ENCODE measurements at places on chromosomes 11 and 22.

DNA sequence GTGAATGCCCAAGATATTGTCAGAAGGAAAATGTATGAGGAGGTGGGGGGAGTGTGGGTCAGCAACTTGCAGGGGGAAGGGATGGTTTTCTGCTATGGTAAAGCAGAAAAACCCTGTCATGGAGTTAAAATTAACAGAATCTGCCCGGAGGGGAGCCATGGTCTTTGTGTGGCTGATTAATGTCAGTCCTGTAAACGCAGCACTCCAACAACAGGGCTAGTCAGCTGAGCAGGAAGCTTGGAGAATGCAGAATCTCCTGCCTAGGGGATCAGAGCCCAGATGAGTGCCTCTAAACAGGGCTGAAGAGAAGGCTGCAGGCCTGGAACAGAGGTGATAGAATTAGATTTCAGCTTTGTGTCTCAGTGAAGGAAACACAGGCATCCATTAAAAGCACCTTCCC, 140.9 kb upstream of the MTNR1B start:
- DNase-seq = no peak

DNA sequence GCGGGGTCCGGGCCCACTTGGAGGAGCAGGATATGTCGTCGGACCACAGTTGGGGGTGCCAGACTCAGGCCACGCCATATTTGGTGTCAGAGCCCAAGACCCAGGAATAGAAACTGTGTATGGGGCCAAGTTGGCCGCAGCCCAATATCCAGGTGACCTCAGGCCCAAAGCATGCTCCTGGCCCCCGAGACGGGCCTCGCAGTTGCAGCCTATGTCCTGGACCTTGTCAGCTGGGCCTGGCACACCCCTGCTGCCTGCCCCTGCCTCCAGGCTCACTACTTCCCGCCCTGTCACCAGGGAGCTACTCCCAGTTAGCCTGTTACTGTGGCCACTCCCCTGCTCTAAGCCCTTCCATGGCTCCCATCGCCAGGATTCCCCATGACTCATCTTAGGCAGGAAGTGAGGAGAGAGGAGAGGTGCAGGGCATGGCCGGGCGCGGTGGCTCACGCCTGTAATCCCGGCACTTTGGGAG, 23.1 kb downstream of the A4GALT start:
- DNase-seq = no peak

GRCh38 chr22:23158516-23159290, 13.4 kb downstream of the RAB36 start:
- DNase-seq = no peak

DNA sequence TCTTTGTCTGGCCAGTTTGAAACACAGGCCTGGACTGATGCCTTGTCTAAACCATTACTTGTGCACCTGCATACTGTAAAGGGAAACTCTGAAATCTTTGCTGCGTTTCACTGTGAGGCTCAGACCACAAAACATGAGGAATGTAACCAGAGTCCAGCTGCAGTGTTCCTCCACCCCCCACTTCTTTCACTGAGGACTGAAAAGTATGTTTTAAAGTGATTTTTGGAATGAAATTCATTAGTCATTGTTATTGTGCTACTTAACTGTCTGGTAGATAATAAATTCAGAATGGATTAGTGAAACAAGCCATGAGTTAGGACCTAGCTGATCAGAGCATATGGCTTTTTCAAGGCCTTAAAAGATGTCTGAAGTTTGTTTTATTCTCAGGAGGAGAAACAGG, 181.2 kb downstream of the WNT11 start:
- no peak for DNase-seq
